ENCODE measurements at places on chromosomes 13 and 19.

GRCh38 chr13:23980160-23980551 is 82.9 kb upstream of the C1QTNF9B start:
- DNase-seq: peak; percentile 41

GRCh38 chr19:50461066-50461875 is 15.0 kb upstream of the EMC10 start:
- DNase-seq: peak; percentile 30

GRCh38 chr19:6865849-6866248 is 21.5 kb upstream of the ADGRE1 start:
- DNase-seq: no peak

- DNase-seq: no peak
Observed at GRCh38 chr19:30781519-30781918, 409.3 kb downstream of the ZNF536 start.

DNA sequence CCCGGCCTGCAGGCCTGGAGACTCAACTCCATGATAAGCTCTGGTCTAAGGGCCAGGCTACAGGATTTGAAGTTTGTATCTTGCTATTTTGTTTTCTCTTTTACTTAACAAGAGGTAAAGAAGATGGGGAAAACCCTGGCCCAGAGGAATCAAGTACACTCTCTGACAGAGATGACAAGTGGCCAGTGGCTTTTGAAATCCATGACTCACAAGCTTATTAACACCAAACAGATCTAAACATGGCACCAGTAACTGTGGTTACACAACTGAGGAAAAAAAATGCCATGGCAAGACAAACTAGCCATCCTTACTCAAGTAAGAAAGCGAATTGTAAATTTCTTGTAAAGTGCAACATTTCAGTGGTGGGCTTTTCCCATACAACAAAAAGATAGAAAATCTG is 72.6 kb upstream of the SERTM1 start:
- no peak for DNase-seq

GRCh38 chr13:106499896-106500295 is 35.6 kb downstream of the EFNB2 start:
- no peak for DNase-seq

Data from AG09319 (cell line).